Right cardiac atrium (tissue), 5 donors: ENCODE measurements at places on chromosomes 4 and X. TPM values are rescaled to one million over a fixed set of nuclear protein-coding genes. Genes with fewer than 3 reads are reported as not detected.

UVSSA gene
- 8.8 TPM for total RNA-seq

PPP4R3C gene
- not detected for total RNA-seq

GIMD1 gene
- not detected for total RNA-seq

CCDC149 gene
- total RNA-seq, result 15.0 TPM

TXK gene
- total RNA-seq, result 0.71 TPM

PLXNA3 gene
- total RNA-seq, result 34.0 TPM

NKX6-1 gene
- total RNA-seq, result not detected

ARSH gene
- total RNA-seq, result not detected

TEX13C gene
- not detected for total RNA-seq

MAP9 gene
- 8.8 TPM for total RNA-seq

SULT1E1 gene
- not detected for total RNA-seq

FAM236D gene
- not detected for total RNA-seq

TSPAN7 gene
- 113 TPM for total RNA-seq

CD40LG gene
- total RNA-seq, result 0.46 TPM

IGSF1 gene
- 18.9 TPM for total RNA-seq

F8A3 gene
- total RNA-seq, result 0.18 TPM

DMD gene
- total RNA-seq, result 127 TPM

CXCL10 gene
- total RNA-seq, result 0.32 TPM

GJB1 gene
- total RNA-seq, result not detected

WDR19 gene
- 18.0 TPM for total RNA-seq

IL1RAPL1 gene
- 3.1 TPM for total RNA-seq

SLC25A14 gene
- 5.5 TPM for total RNA-seq

PRKG2 gene
- 8.6 TPM for total RNA-seq

APLN gene
- 10.5 TPM for total RNA-seq

SPANXB1 gene
- total RNA-seq, result not detected

GAGE13 gene
- not detected for total RNA-seq

CXCL3 gene
- total RNA-seq, result 1.9 TPM

ADGRG4 gene
- total RNA-seq, result not detected

ADH5 gene
- total RNA-seq, result 123 TPM

RXFP1 gene
- not detected for total RNA-seq

CXCL6 gene
- 0.92 TPM for total RNA-seq

SLIT2 gene
- 13.8 TPM for total RNA-seq
